ENCODE measurements at places on chromosomes 5 and 9.

DNA sequence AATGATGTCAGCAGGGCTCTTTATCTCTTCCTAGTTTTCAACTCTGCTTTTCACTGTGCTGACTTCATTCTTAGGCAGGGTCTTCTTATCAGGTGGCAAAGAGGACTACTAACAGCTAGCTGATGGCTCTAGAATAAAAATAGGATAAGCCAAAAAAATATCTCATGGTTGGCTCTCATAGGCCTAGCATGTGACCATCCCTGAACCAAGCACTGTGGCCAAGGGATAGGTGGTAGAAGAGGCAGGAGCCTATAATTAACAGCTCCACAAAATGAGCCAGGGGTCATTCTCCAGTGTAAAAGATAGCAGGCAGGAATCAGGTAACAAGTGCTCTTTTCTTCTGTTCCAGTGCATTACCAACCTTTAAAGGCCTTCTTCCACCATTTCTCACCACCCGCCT, 21.1 kb downstream of the ANKDD1B start:
- DNase-seq, result no peak

DNA sequence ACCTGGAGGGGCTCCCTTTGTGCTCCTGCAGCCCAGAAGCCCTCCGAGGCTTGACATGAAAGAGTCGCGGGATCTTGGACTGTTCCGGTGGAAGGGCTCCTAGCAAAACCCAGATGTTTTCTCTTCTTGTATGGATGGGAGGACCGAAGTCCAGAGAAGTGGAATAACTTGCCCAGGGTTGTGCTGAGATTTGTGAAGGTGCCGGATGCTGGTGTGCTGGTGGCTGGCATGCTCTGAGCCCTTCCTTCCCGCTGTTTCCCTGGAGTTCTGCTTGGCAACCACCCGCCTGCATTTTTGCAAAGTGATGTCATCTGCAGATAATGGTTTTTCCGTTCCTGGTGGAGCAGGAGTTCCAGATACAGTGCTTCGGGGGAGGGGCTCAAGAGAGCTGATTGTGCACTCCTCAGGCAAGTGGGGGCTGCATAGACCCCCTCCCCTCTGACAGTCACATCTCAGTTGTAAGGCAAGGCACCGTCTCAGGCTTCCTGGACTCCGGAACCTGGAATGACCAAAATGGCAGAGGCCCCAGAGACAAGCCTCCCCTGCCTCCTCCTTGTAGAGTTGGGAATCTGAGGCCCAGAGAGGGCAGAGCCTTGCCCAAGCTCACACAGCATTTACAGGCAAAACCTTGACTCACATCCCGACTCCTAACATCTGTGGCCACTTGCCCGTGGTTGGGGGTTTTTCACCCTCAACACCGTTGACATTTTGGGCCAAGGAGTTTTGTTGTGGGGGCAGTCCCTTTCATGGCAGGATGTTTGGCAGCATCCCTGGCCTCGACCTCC, 157.0 kb downstream of the RGS3 start:
- DNase-seq, result peak; percentile 61

DNA sequence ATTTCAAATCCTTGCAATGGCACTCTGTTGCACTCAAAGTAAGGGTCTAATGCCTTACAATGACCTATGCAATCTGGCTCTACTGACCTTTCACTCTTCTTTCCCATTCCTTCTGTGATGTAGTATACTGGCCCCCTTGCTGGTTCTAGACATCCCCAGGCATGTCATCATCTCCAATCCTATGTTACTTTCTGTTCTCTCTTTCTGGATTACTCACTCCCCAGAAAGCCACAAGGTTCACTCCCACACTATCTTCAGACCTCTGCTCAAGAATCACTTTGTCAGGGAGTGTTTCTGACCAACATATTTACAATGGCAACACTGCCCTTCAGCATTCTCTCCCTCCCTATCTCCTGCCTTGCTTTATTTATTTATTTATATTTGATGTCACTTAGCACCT, 802.2 kb upstream of the WWC1 start:
- no peak for DNase-seq

- DNase-seq, result no peak
Observed at GRCh38 chr5:67255881-67256280, 59.3 kb upstream of the CD180 start.

- no peak for DNase-seq
Observed at GRCh38 chr5:102794047-102794446, 38.9 kb downstream of the PAM start.

- no peak for DNase-seq
Observed at GRCh38 chr5:89572696-89573095, 689.7 kb upstream of the MEF2C start.

DNA sequence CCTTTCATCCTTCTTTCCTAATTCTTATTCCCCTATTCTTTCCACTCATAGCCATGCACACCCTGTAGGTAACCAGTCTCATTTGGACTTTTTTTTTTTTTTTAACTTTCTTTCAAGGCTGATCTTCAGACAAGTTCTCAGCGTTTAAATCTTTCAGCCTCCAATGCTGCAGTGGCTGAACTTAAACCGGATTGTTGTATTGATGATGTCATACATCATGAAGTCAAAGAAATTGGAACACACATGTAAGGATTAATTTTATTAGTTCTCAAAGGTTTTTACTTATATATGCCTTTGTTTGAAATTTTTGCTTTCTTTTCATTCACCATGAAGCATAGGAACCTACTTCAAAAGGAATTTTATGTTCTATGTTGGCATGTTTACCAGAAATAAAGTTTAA, 22.1 kb downstream of the SHLD3 start:
- DNase-seq, result no peak

GRCh38 chr9:112971415-112971814, 40.6 kb downstream of the ZNF883 start:
- peak; percentile 74 for DNase-seq

GRCh38 chr5:17398866-17399835, 98.9 kb upstream of the TAF11L2 start:
- no peak for DNase-seq

DNA sequence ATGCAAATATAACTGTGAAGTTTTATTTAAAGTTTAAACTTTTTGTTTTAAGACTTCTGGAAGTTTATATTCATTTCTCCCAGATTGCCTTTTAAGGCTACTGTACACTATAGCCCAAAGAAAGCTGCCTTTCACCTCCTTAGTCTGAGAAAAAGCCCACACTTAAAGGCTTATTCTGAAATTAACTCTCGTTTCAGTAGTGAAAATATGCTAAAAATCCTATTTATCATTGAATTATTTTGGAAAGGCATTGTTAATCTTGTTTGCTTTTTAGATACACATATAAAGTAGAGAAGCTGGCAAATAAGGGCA, 3.3 kb upstream of the PURA start:
- no peak for DNase-seq

- peak; percentile 64 for DNase-seq
Observed at GRCh38 chr5:180070756-180071530, 616 bp downstream of the RNF130 start.

- no peak for DNase-seq
Observed at GRCh38 chr9:30382271-30382670, 2002.2 kb upstream of the ACO1 start.

DNA sequence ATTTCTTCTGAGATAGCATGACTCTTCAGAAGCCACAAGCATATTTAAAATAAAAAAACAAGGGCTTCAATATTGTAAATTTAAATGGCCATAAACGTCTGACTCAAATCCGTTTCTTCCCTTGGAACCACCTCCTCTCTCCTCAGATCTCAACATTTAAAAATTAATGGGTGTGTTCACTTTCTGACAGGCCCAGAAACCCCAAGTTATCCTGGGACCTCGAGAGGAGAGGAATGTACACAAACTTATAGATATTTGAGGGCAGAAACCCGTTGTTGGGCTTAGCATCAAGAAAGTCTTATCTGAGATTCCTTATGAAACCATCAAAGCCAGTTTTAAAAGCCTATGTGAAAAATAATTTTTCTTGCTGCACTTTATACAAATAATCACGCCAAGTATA, 29.2 kb downstream of the MLLT3 start:
- DNase-seq, result no peak

GRCh38 chr5:13735691-13736090, 208.8 kb downstream of the DNAH5 start:
- DNase-seq, result no peak

DNA sequence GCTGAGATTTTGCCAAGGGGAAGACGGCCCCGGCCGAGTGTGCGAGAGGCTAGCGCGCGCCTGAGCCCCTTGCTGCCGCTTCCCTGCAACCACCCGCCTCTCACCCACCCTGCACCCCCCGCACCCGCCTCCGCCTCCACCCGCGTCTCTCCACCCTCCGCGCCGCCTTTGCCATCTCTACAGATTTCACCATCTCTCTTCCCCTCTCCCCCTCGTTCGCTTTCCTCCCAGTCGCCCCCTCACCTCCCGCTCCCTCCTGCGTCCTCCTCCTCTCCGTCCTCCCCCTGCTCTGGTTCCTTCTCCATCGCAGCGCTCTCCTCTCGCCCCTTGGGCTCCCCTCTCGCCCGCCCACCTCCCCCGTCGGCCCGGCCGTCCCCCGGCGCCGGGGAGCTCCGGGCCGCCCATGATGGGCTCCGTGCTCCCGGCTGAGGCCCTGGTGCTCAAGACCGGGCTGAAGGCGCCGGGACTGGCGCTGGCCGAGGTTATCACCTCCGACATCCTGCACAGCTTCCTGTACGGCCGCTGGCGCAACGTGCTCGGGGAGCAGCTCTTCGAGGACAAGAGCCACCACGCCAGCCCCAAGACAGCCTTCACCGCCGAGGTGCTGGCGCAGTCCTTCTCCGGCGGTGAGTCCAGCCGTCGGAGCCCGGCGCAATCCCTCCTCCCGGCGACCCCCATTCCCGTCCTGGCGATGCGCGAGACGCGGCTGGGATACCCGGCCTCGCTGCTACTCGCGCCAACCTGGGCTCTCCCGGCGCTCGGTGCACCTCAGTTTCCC, at the start of gene PRDM12:
Gene PRDM12, plus strand, starts transcription at position 344 of the 778 bp plus-strand sequence. Its CDS starts 60 bp downstream, at position 404.
- DNase-seq, result no peak

DNA sequence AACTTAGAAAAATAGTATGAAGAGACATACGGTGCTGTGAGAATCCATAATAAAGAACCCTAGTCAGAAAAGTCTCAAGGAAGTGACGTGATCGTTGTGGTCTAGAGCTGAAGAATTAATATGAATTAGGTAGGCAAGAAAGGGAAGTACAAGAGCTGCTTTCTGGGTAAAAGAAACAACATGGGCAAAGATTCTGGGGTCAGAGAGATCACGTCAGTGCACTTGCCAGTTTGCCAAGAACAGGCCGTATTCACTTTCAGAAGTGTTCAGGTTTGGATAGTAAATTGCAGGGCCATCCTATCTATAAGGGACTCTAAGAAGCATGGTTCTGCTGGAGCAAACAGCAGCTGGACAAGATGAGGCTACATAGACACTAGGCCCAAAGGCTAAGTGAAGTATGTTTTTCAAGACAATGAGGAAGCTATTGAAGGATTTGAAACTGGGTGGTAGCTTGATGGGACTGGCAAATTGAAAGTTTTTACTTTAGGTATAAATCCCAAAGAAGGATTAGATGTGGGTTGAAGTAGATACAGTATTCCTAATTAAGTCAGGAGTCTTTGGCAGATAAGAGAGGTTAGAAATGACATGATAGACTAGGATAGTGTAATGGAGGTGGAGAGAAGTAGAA, 4.8 kb upstream of the CHD1 start:
- DNase-seq, result no peak
